ENCODE measurements at places on chromosomes 16 and 17. TPM values are rescaled to one million over a fixed set of nuclear protein-coding genes. Genes with fewer than 3 reads are reported as not detected.

Gene GSE1
- 9.4 TPM for total RNA-seq

Gene ATP2A1
- total RNA-seq = under 0.01 TPM

Gene CUEDC1
- total RNA-seq = 4.2 TPM

Gene CHST6
- under 0.01 TPM for total RNA-seq

Gene ZG16
- not detected for total RNA-seq

Gene FBXL19
- 5.8 TPM for total RNA-seq

Gene SYT17
- not detected for total RNA-seq

Gene MEOX1
- total RNA-seq = 0.83 TPM

Gene TBCD
- 21.9 TPM for total RNA-seq

Gene CMTM1
- 1.7 TPM for total RNA-seq

Gene ELAC2
- 80.7 TPM for total RNA-seq

Gene HBM
- not detected for total RNA-seq

Gene UMOD
- total RNA-seq = not detected

Gene ADORA2B
- 5.2 TPM for total RNA-seq

Gene BAIAP3
- total RNA-seq = 0.56 TPM

Gene ANKRD40CL
- total RNA-seq = not detected

Gene DNASE1L2
- total RNA-seq = 0.18 TPM

Gene KRT39
- total RNA-seq = not detected

Gene CALB2
- total RNA-seq = not detected

Gene CMTM3
- total RNA-seq = 4.5 TPM

Gene ZG16B
- 0.54 TPM for total RNA-seq

Gene DPEP2
- not detected for total RNA-seq

Gene MYL4
- not detected for total RNA-seq

Gene CD300LF
- total RNA-seq = not detected

Gene ADGRG3
- total RNA-seq = not detected

Gene CRHR1
- not detected for total RNA-seq

Gene LRRC46
- not detected for total RNA-seq

Gene TPSAB1
- not detected for total RNA-seq

Gene MYL11
- total RNA-seq = not detected

Gene CIITA
- total RNA-seq = not detected

Gene NPTX1
- total RNA-seq = 23.3 TPM

Gene DNAAF8
- 0.54 TPM for total RNA-seq

Gene MFAP4
- 5.0 TPM for total RNA-seq

Gene PRSS27
- total RNA-seq = under 0.01 TPM

Gene IL21R
- total RNA-seq = 0.83 TPM

Gene PMFBP1
- total RNA-seq = under 0.01 TPM

Gene KIF19
- total RNA-seq = not detected

Gene SLC47A1
- not detected for total RNA-seq

Gene KRT32
- not detected for total RNA-seq

Gene ITGAL
- total RNA-seq = not detected

Gene KRTAP16-1
- not detected for total RNA-seq

Gene C16orf92
- not detected for total RNA-seq

Gene ATF7IP2
- total RNA-seq = 2.7 TPM

Gene ABCA3
- total RNA-seq = 0.18 TPM

Gene ADAP2
- total RNA-seq = 1.1 TPM

Gene KRT25
- total RNA-seq = not detected
